ENCODE measurements at places on chromosomes 6 and 20. TPM values are rescaled to one million over a fixed set of nuclear protein-coding genes. Genes with fewer than 3 reads are reported as not detected.

- no peak for DNase-seq
Measured at GRCh38 chr6:13979284-13980171, 54.8 kb downstream of the RNF182 start.

DNA sequence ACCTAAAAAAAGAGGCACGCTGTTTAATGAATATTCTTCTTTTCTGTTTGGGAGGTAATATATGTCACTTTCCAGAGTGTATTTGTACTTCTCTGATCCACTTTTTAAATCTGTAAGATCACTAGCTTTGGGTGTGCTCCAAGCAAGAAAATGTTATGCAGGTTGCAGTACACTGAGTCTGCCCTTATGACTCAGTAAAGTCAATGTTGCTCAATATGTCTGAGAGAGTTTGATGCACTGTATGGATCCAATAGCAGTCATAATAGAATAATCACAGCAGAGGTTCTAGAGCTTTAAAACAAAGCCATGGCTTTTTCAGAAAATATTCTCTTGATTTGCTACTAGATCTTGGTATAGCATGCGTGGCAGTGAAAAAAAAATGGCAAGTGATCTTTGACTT is 525.3 kb upstream of the HTR1E start:
- DNase-seq = no peak

- DNase-seq = peak; percentile 76
Measured at GRCh38 chr6:26158581-26159356, 71.5 kb downstream of the HFE start.

- no peak for DNase-seq
Measured at GRCh38 chr6:27101824-27102223, 145.7 kb upstream of the PRSS16 start.

The ZC2HC1B gene
- not detected for total RNA-seq

The DSE gene
- total RNA-seq = 24.5 TPM

The IL17A gene
- total RNA-seq = not detected

The SYTL3 gene
- total RNA-seq = 7.7 TPM

The CRIP3 gene
- total RNA-seq = not detected
